ENCODE measurements at places on chromosomes 3 and 15.

- no peaks in the 10 kb centered on the region for H3K36me3 ChIP-seq
- no peak for DNase-seq
- H3K4me1 ChIP-seq, result no peaks in the 10 kb centered on the region
- no peak overlapping the region for H3K27ac ChIP-seq
Measured at GRCh38 chr3:41175365-41175764, 23.9 kb upstream of the CTNNB1 start.

- H3K27ac ChIP-seq, result peak overlapping the region; percentile 98
- H3K36me3 ChIP-seq, result no peaks in the 10 kb centered on the region
- DNase-seq, result no peak
Measured at GRCh38 chr3:188209740-188210139, 55.8 kb downstream of the LPP start.

GRCh38 chr3:129672412-129672811, 65.9 kb upstream of the PLXND1 start:
- no peak overlapping the region for H3K4me3 ChIP-seq
- no peak for DNase-seq
- H3K27ac ChIP-seq, result no peak overlapping the region
- no peaks in the 10 kb centered on the region for H3K27me3 ChIP-seq
- H3K4me1 ChIP-seq, result no peaks in the 10 kb centered on the region

DNA sequence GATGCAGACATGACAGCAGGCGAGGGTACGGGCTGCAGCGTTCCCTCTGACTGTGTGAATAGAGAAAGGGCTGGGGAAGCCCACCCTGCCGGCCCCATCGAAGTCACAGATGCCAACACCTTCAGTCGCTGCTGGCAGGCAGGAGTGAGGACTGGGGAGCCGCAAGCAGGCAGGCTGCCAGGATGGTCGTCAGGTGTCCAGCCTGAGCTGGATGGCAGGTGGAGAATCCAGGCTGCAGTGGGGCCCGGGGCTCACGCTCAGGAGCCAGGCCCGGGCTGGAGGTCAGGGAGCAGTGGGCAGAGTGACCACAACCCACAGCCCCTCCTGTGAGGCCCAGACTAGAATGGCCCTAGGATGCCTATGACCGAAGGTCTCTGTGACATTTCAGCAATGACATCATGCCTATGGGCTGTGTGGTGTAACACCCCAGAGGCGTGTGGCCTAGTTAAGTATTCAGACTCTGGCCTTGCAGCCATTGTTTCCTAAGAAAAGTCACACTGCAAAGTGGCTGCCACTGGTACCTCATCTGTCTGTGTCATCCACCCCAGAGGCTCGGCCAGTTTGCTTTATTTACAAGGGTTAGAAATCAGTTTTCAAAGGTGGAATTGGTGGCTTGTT, 15.7 kb downstream of the PRR23E start:
- no peak overlapping the region for H3K27ac ChIP-seq
- H3K36me3 ChIP-seq, result no peaks in the 10 kb centered on the region
- H3K4me1 ChIP-seq, result no peaks in the 10 kb centered on the region
- H3K4me3 ChIP-seq, result no peak overlapping the region

DNA sequence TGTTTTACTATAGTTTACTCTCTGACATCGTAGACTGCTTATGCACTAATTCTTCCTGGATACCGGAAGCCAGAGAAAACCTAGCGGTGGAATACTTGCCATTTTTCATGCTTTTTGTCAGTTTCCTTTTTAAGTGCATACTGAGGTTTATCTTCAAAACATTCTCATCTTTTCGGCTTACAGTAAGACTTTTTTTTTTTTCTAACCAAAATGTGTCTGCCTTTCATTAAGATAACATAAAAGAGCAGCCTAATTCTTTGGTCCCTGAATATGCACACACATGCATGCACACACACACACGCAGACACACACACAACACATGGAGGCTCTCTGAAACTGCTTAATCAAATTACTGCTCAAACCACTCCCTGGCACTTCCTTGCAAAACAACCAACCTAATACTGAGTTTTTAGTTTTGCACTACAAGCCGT, 1.3 kb downstream of the ZNF445 start:
- H3K4me1 ChIP-seq, result peaks cover 13% of the 10 kb centered on the region
- H3K27ac ChIP-seq, result no peak overlapping the region
- no peaks in the 10 kb centered on the region for H3K36me3 ChIP-seq

GRCh38 chr3:36792342-36792741, 28.0 kb upstream of the DCLK3 start:
- no peak overlapping the region for H3K4me3 ChIP-seq
- DNase-seq, result no peak
- no peak overlapping the region for H3K27ac ChIP-seq
- no peaks in the 10 kb centered on the region for H3K36me3 ChIP-seq
- H3K27me3 ChIP-seq, result no peaks in the 10 kb centered on the region
- H3K4me1 ChIP-seq, result no peaks in the 10 kb centered on the region

DNA sequence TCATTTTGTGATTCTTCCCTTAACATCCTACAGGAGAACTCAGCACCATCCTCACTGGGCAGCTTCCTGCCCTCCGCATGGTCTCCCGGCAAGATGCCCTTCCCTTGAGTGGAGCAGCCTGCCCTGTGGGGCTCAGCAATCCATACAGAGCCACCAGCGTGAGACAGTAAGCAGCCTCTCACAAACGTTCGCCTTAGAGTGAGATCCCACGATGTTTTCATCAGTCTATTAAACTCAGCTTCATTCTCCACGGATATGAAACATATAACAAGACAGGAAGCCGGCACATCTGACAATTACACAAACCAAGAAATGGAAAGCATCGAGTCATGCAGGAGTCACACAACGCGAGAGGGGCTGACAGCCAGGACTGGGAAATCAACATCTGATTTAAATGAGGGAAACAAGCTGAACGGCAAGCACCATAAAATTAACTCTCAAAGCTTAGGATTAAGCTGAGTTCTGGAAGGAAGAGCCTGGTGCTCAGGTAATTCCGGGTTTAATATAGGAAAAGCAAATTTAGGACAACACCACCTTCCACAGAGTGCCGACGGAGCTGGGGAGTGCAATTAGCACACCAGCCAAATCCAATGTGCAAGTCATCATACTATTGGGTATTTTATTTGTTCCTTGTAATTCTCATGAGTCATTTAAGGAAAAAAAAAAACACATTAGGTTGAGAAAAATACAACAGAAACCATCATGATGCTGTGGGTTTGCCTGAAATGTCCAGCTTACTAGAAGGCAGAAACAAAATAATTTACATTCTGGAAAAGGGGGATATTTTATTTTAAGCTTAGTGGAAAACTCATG, 272.0 kb downstream of the OCA2 start:
- H3K36me3 ChIP-seq, result no peaks in the 10 kb centered on the region
- no peak for DNase-seq
- no peaks in the 10 kb centered on the region for H3K27me3 ChIP-seq

- no peak overlapping the region for H3K4me3 ChIP-seq
- H3K36me3 ChIP-seq, result peaks cover 14% of the 10 kb centered on the region
- H3K27me3 ChIP-seq, result no peaks in the 10 kb centered on the region
- H3K27ac ChIP-seq, result no peak overlapping the region
- DNase-seq, result no peak
Measured at GRCh38 chr15:69457304-69458280, 5.0 kb downstream of the RPLP1 start.

GRCh38 chr15:64163659-64164362, 989 bp upstream of the PPIB start:
- H3K27me3 ChIP-seq, result no peaks in the 10 kb centered on the region
- no peak for DNase-seq
- H3K4me3 ChIP-seq, result peak overlapping the region; percentile 94
- H3K36me3 ChIP-seq, result peaks cover 21% of the 10 kb centered on the region
- peaks cover 36% of the 10 kb centered on the region for H3K4me1 ChIP-seq

GRCh38 chr3:72238010-72238691, 453.2 kb upstream of the PROK2 start:
- H3K4me1 ChIP-seq, result peaks cover 34% of the 10 kb centered on the region
- no peaks in the 10 kb centered on the region for H3K27me3 ChIP-seq
- H3K4me3 ChIP-seq, result no peak overlapping the region
- no peak overlapping the region for H3K27ac ChIP-seq
- no peaks in the 10 kb centered on the region for H3K36me3 ChIP-seq
- no peak for DNase-seq

- peaks cover 6% of the 10 kb centered on the region for H3K4me1 ChIP-seq
- H3K4me3 ChIP-seq, result peak overlapping the region; percentile 82
- no peaks in the 10 kb centered on the region for H3K27me3 ChIP-seq
- DNase-seq, result no peak
- H3K36me3 ChIP-seq, result no peaks in the 10 kb centered on the region
- H3K27ac ChIP-seq, result peak overlapping the region; percentile 43
Measured at GRCh38 chr3:168248383-168249204, 152.9 kb upstream of the GOLIM4 start.

GRCh38 chr3:30733209-30733608, 126.8 kb downstream of the TGFBR2 start:
- H3K36me3 ChIP-seq, result no peaks in the 10 kb centered on the region
- H3K4me1 ChIP-seq, result peaks cover 7% of the 10 kb centered on the region
- no peak overlapping the region for H3K27ac ChIP-seq
- no peaks in the 10 kb centered on the region for H3K27me3 ChIP-seq

- H3K27ac ChIP-seq, result no peak overlapping the region
- H3K4me1 ChIP-seq, result no peaks in the 10 kb centered on the region
- no peaks in the 10 kb centered on the region for H3K27me3 ChIP-seq
Measured at GRCh38 chr3:48247401-48247811, 6.5 kb downstream of the ZNF589 start.

DNA sequence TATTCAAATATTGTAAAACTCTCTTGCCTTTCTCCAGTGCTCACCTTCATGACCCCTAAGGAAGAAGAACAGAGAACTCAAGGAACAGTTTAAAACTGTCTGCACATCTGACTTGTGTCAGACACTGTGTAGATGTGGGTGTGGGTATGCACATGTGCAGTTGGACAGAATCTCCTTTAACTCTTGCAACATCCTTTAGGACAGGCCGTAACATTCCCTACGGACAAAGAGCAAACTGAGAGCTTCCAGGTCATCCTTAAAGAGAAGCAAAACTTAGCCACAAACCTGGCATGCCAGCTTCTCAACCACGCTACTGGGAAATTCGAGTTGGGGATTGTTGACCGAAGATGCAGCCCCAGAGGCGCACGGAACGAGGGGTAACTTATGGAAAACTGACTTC, 4.1 kb upstream of the SFMBT1 start:
- peaks cover 10% of the 10 kb centered on the region for H3K4me1 ChIP-seq
- H3K36me3 ChIP-seq, result no peaks in the 10 kb centered on the region
- H3K27ac ChIP-seq, result no peak overlapping the region
- no peaks in the 10 kb centered on the region for H3K27me3 ChIP-seq
- no peak overlapping the region for H3K4me3 ChIP-seq
- DNase-seq, result no peak

- no peak for DNase-seq
- H3K4me3 ChIP-seq, result no peak overlapping the region
- H3K4me1 ChIP-seq, result no peaks in the 10 kb centered on the region
Measured at GRCh38 chr3:153072382-153072781, 89.6 kb upstream of the RAP2B start.

DNA sequence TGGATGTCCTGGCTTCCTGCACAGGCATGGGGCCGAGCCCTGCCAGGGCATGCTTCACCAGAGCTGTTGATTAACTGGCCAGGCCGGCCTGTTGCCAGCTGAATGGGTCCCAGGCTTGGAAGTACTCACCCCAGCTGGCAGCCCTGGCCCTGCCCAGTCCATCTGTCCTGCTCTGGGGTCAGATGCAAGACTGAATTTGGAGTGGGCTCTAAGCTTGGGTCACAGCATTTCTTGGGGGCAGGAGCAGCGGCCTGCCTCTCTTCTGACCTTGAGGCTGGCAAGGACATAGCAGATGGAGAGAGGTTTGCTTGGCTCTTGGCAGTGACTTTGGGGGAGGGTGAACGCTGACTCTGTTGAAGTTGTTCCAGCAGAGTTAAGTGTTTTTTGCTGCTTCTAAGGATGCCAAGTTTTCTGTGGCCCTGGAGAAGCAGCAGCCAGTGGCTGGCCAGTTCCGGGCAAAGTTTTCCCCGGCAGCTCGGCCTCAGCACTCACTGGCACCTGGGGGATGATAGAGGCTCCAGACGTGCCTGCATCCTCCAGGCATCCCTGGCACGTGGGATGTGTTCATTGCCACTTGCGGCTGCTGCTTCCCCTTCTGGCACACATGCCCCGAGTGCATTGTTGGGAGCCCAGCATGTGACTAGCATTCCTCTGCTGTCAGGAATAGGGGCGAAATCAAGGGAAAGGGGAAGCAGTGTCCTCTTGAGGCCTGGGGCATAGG, 22.9 kb downstream of the PDIA5 start:
- H3K36me3 ChIP-seq, result no peaks in the 10 kb centered on the region
- DNase-seq, result peak; percentile 21
- peak overlapping the region; percentile 66 for H3K27ac ChIP-seq
- H3K27me3 ChIP-seq, result no peaks in the 10 kb centered on the region

GRCh38 chr3:43894176-43895049, 203.7 kb downstream of the ABHD5 start:
- no peaks in the 10 kb centered on the region for H3K27me3 ChIP-seq
- H3K4me1 ChIP-seq, result peaks cover 2% of the 10 kb centered on the region
- H3K27ac ChIP-seq, result peak overlapping the region; percentile 53
- no peak for DNase-seq
- peak overlapping the region; percentile 77 for H3K4me3 ChIP-seq

DNA sequence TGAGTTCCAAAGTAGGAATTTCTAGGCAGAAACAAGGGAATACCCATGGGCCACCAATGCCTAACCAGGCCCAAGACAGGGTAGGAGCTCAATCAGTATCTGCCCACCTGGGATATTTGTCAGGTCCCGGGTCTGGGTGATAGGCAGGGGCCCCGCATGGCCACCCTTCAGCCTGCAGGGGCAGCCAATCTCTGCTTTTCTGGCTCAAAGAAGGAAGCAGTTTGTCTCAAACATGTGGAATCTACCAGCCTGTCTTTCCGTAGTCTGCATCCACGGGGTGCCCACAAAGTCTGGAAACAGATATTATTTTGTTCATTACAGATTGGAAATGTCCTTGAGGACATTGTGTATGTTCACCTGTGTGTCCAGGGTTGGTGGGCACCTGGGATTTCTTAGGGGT, 56.2 kb downstream of the CEMIP start:
- H3K27me3 ChIP-seq, result no peaks in the 10 kb centered on the region
- H3K27ac ChIP-seq, result peak overlapping the region; percentile 39
- no peak for DNase-seq
- H3K4me3 ChIP-seq, result no peak overlapping the region

GRCh38 chr15:66891776-66892175, 173.6 kb upstream of the SMAD3 start:
- H3K27ac ChIP-seq, result no peak overlapping the region
- H3K4me1 ChIP-seq, result peaks cover 3% of the 10 kb centered on the region
- no peak overlapping the region for H3K4me3 ChIP-seq
- no peaks in the 10 kb centered on the region for H3K27me3 ChIP-seq

DNA sequence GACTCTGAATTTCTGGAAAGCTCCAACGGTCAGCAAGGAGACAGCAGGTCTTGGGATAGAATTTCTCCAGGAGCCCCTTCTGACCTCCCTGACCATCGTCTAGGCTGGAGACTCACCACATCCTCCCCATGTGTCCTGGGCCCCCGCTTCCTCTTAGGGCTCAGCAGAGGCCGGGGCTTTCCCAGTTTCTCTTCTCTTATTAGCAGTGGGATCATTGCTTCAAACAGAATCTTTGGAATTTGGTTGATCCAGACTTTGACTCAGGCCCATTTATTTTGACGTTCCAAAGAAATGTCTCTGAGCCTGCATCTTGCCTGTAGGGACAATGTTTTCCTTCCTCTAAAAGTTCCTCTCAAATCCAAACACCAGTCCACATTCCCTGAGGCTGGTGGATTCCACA, 38.4 kb upstream of the SLC6A6 start:
- no peak overlapping the region for H3K4me3 ChIP-seq
- H3K27ac ChIP-seq, result no peak overlapping the region
- no peaks in the 10 kb centered on the region for H3K36me3 ChIP-seq
- DNase-seq, result no peak
- H3K4me1 ChIP-seq, result no peaks in the 10 kb centered on the region

- no peaks in the 10 kb centered on the region for H3K36me3 ChIP-seq
- H3K27me3 ChIP-seq, result no peaks in the 10 kb centered on the region
- H3K4me3 ChIP-seq, result no peak overlapping the region
- no peak for DNase-seq
Measured at GRCh38 chr3:17423786-17424536, 318.5 kb downstream of the TBC1D5 start.
